ENCODE measurements at places on chromosomes 16 and 17.

GRCh38 chr17:65523411-65523810 lies 38.0 kb downstream of the AXIN2 start:
- DNase-seq, result peak; percentile 30

GRCh38 chr16:23679274-23679985 lies 741 bp downstream of the PLK1 start:
- peak; percentile 46 for DNase-seq

DNA sequence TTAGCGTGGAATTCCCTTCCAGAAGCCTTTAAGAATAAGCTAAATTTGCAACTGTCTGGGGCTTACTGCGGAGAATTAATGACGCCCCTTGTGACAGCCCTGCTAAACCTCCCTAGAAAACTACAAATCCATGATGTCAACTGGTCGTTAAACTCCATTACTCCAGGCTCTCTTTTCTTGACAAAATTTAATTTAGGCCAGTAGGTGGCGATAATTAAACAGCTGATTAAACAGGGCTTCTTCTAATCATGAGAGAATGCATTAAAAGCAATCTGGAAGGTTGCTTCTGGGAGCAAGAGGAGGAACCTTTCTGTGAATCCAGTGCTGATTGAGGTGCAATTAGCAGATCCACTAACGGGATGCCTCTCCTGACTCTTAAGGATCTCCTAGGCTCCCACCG lies 8.1 kb upstream of the NLRP1 start:
- DNase-seq, result peak; percentile 59

- no peak for DNase-seq
Observed at GRCh38 chr16:61366006-61366405, 670.2 kb downstream of the CDH8 start.

DNA sequence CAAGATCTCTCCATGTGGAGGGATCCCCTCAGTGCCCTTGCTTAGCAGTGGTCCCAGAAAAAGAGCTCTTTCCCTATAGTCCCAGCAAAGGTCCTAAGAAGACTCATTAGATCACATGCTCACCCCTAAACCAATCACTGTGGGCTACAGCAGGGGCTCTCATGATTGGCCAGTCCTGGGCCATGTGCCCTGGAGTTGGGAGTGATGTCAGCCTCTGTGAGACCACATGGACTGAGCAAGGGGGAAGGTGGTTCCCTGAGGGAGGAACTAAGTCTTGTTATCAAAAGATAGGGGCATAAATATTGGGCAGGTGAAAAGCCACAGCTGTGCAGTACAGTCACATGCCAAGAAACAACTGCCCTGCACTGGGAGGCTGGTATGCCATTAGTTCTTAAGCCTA lies 51.3 kb downstream of the SCNN1B start:
- DNase-seq, result no peak

GRCh38 chr16:23920899-23921298 lies 85.1 kb downstream of the PRKCB start:
- no peak for DNase-seq

DNA sequence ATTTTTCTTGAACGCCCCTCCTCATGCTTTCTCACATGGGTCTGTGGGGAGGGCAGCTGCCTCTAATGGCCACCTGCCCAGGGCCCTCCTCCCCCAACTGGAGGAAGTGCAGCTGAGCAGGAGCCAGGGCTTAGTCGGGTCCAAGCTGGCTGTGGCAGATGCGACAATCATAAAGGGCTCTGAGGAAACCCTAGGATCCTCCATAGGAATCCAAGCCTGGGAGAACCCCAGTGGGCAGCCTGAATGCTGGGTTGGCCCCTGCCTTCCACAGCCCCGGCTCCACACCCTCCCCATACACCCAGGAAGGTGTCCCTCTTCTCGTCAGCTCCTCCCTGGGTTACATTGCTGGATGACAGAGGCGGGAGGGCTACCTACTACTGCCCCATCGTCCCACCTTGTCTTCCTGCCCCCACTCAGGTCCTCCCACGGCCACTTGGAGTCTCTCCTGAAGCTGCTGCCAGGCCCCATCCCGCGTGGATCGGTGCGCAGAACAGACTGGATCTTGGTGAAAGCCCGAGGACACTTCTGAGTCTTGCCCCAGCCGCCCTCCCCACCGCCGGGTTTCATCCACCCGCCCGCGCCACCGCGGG lies 15.6 kb upstream of the CBFB start:
- DNase-seq, result no peak

GRCh38 chr16:59260892-59261291 lies 526.8 kb upstream of the GOT2 start:
- DNase-seq, result no peak

- DNase-seq, result peak; percentile 7
Observed at GRCh38 chr17:34579979-34580684, 750 bp downstream of the TMEM132E start.

GRCh38 chr16:46739934-46740333 lies 8.2 kb downstream of the MYLK3 start:
- DNase-seq, result no peak

- DNase-seq, result peak; percentile 71
Observed at GRCh38 chr17:75131278-75132017, at the start of gene NT5C. TSS of gene NT5C (minus strand) at chr17:75131742. CDS start at chr17:75131707, 35 bp downstream.

DNA sequence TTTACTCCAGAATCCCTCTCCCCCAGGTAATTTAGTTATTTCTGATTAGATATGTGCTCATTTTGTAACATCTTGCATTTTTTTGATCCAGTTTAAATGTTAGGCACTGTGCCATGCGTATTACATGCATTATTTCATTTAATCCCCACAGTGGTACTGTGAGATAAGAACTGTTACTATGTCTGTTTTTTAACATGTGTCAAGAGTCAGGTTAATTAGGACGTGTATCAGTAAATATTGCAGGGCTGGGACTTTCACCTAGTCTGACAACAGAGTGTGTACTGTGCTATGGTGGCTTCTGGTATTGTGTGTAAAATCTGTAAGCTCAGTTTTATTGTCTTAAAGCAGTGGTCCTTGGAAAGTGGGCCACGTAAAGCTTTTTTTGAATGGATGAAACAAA lies 10.6 kb downstream of the RSPRY1 start:
- DNase-seq, result no peak

DNA sequence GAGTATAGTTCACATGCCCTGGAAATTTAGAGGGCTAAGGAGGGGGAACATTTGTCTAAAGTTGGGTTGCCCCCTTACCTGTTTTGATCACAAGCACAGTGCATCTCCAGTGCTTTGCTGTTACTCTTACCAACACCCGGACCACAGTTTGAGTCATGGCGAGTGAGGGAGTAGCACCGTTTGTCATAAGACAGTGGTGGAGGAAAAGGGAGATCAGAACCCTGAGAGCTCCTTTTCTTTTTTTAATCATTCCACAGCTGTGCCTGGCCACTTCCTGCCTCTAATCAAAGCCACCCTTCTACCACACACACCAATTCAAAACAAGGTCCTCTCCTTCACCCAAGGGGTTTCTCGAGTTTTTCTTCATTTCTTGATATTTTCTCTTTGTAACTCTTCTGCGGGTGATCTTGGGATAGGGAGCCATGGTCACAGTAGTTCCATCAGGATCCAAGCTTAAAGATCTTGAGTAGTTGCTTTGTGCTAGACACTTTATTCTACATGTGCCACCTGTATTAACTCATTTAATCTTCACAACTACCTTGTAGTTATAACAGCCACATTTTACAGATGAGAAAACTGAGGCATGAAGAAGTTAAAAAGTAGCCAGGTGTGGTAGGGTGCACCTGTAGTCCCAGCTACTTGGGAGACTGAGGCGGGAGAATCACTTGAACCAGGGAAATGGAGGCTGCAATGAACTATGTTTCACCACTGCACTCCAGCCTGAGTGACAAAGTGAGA lies 5.0 kb upstream of the MYL4 start:
- peak; percentile 60 for DNase-seq

DNA sequence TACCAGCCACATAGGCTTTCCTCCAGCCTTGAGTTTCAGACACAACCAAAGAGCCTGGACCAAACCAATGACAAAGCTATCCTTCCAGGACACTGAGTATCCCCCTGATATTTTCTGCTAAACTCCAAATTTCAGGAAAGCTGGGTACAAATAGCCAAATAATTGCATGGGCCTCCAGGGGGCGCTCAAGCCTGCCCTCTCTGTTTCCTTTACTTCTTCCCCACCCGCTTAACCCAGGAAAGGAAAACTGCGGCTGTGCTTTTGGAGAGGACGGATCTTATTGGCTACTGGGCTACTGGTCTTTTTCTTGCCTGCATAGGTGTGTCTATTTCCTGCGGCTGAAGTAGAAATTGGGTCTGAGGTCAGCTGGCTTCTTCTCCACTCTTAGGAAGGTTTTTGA lies 30.1 kb downstream of the GNGT2 start:
- peak; percentile 73 for DNase-seq

Measured in cardiac fibroblast (primary cell).